Daoy (cell line): ENCODE measurements at places on chromosomes 1 and 21. TPM values are rescaled to one million over a fixed set of nuclear protein-coding genes. Genes with fewer than 3 reads are reported as not detected.

DNA sequence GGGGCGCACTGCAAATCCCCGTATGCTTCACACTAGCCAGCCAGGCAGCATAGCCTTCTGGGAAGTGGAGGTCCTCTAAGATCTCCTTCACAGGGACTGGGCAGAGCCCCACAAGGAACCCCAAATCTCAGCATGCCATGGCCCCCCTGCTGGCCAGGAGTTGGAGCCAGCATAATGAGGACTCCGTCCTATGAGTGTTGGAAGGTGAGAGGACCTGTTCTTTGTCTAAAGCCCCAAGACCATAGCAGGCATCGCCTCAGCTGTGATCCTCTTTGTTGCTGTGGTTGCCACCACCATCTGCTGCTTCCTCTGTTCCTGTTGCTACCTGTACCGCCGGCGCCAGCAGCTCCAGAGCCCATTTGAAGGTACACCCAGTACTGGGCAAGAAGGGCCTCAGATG, 1.5 kb downstream of the SHISA4 start:
- no peak for DNase-seq

GRCh38 chr1:243462929-243463697, 207.3 kb downstream of the SDCCAG8 start:
- no peak for DNase-seq

C1orf87 gene
- total RNA-seq, result not detected in 2 replicates

OBSCN gene
- 2.2 and 4.1 TPM in 2 replicates for total RNA-seq

DNA sequence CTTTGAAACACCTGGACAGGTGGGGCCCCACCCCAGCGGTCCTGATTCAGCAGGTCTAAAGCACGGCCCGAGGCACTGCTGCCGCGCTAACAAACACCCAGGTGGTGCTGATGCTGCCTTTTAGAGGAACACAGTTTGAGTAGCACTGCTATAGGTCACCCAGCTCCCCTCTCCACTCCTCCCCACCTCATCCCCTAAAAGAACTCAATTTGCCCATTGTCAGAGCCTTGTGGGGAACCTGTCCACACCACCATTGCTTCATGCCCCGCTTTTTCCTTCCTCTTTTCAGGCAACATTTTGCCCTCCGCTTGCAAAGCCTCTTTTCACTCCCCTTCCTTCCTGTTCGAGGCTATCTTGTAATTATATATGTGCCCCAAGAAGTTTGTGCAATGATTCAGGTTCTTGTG, 26.2 kb upstream of the PADI4 start:
- DNase-seq, result no peak

HPDL gene
- total RNA-seq, result not detected in 2 replicates

FCRLA gene
- 0.51 TPM in 1 of 2 replicates, not detected in the other for total RNA-seq

DNA sequence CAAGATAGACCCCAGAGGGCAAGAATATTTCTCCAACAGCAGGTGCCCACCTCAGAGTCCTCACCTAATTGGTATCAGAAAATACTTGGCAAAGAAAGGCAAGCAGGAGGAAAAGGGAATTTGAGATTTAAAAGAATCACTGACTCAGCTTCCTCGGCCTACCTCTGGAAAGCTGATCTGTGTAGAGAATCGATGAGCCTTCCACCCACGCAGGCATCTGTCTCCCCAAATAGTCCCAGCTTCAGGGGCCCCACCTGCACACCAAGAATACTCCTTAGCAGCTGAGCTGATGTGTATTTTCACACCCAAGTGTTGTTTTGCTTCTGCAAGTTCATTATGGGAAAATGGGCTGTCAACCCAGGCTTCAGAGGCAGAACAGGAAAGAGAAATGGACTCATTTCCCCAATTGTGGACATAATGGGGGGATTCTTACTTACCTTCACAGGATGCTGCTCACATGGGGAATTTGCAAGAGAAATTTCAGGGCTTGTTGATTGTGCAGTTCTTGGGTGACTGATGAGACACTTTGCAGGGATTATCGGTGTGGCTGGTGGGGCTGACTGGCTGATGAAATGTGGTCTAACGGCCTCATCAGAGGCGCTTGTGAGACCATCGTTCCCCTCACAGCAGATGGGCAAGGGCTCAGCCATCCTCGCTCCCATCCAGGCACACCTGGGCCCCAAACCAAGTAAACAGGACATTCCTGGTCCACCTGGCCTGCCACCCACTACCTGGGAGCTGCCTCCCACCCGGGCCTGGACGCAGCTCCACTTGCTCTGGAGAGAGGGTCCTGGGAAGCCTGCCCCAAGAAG, 436.3 kb downstream of the PTPRU start:
- no peak for DNase-seq

PPIAL4G gene
- not detected in 2 replicates for total RNA-seq

SPATA45 gene
- not detected in 2 replicates for total RNA-seq

DNA sequence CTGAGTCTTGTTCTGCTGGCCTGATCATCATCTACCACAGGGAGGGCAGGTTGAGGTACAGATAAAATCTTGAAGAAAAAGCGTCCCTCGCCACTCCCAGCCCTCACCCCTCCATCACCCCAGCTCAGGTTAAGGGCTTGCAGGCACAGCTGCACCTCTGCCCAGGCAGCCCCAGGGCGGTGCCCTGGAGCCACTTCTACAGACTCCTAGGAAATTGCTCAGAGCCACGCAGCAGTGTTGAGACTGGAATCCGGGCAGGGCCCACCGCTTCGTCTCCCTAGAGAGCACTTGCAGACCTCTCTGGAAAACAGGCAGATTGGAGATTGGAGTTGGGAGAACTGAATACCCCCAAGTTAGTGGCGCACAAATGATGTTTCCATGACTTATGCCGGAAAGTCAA, 35.3 kb downstream of the VN1R5 start:
- DNase-seq, result no peak

DNA sequence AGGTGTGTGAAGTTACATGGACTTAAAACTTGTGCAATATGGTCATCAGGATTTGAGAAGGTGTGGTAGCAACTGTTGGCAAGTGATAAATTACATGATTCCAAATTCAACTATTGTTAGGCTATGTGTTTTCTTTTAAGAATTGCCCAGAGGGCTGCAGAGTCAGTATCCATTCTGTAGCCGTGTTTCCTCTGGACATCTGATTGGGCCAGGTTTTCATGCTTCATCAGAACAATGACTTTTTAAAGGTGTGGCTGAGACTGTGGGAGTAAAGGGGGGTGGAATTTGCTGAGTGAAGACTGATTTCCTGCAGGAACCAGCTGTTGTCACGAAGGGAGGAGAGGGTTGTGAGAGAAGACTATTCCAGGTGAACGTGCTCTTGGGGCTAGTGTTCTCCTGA, 1.7 kb upstream of the HRNR start:
- DNase-seq, result no peak
